ENCODE measurements at places on chromosomes 2 and 18. TPM values are rescaled to one million over a fixed set of nuclear protein-coding genes. Genes with fewer than 3 reads are reported as not detected.

SPDYA gene
- 0.09 TPM for polyA plus RNA-seq

CNGA3 gene
- 0.02 TPM for polyA plus RNA-seq

RTKN gene
- 40.2 TPM for polyA plus RNA-seq

PECR gene
- 15.9 TPM for polyA plus RNA-seq

KCNIP3 gene
- polyA plus RNA-seq: 0.33 TPM

ARMC9 gene
- polyA plus RNA-seq: 17.6 TPM
